Esophagus mucosa (tissue), 1 donor: ENCODE measurements at places on chromosomes 16 and 17. TPM values are rescaled to one million over a fixed set of nuclear protein-coding genes. Genes with fewer than 3 reads are reported as not detected.

GRCh38 chr16:1920727-1921171 is 2.5 kb upstream of the HS3ST6 start:
- no peak for ATAC-seq

DNA sequence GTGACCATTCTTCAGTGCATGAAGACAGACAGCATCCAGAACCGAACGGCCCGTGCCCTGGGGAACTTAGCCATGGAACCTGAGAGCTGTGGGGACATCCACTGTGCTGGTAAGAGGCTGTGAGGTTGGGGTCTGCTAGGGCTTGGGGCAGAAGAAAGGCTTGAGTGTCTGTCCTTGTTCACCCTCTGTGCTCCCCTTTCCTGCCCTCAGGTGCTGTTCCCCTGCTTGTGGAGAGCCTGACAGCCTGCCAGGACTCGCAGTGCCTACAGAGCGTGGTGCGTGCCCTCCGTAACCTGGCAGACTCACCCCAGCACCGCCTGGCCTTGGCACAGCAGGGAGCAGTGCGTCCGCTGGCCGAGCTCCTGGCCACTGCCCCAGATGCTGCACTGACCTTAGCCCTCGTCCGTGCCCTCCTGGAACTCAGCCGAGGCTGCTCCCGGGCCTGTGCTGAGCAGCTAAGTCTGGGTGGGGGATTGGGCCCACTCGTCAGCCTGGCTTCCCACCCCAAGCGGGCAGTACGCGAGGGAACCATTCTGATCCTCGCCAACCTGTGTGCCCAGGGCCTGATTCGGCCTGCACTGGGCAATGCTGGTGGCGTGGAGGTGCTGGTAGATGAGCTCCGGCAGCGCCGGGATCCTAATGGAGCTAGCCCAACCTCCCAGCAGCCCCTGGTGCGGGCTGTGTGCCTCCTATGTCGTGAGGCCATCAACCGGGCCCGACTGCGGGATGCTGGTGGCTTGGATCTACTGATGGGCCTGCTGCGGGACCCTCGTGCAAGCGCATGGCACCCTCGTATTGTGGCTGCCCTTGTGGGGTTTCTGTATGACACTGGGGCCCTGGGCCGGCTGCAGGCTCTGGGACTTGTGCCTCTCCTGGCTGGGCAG is 2.9 kb downstream of the ARMC5 start:
- no peak for ATAC-seq

- ATAC-seq = no peak
These were observed 8.6 kb upstream of the TSPOAP1 start for GRCh38 chr17:58337210-58337599.

DNA sequence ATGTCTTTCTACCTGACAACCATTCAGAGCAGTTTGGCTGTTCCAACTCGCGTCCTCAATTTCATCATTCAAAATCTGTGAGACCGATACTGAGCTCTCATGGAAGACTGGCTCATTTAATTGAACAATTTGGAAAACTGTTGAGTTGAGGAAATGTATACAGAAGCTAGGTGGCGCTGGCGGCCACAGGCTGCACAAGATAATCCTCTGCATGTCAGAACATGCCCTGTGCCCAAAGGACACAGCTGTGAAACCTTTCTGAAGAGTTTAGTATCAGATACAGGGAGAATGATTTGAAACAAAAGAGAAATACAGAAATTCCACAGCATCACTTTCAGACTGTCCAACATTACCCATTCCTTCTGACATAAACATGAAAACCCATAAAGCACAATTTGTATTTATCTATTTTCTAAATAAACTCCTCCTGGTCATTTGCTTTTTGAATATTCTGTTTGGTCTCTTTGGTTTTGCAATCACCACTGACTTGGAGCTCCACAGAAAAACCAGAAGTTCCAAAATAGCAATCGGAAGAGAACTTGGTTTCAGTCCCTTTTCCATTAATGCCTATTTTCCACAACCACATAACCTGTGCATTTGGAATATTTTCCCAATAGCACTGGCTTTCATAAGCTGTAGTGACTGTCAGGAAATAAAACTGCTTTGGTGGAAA is 192.8 kb downstream of the MAP2K6 start:
- ATAC-seq = peak; percentile 90

DNA sequence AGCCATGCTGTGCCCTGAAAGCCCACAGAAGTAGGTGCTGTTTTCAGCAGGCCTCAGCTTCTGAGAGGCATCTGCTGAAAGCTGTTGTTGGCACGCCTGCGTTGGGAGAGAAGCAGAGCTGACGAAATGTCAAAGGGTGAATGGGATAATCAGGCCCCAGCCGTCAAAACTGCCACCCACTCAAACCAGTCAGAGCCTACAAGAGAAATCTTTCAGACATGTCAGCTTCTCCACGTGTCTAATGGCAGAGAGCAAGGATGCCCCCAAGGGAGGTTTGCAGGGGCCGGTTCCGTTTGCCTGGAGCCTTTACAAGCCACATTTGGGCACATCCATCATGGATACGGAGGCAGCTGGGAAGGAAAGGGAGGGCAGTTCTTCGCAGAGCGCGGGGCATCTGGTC is 568.2 kb upstream of the EEF2KMT start:
- ATAC-seq = no peak

DNA sequence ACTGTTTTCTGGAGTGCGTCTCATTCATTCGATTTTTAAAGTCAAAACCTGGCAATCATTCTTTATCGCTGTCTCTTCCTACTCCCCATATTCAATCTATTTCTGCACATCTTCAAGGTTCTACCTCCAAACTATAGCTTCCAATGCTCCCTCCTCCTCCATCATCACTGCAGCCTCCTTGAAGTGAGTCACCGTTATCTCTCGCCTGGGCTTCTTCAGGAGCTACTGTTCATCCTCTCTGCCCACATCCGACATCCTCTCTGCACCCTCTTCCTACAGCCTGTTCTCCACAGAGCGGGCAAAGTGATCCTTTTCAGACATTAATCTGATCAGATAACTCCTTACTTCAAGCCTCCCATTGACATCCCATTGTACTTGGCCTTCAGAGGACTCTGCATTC is 144.2 kb upstream of the DNAH9 start:
- no peak for ATAC-seq

DNA sequence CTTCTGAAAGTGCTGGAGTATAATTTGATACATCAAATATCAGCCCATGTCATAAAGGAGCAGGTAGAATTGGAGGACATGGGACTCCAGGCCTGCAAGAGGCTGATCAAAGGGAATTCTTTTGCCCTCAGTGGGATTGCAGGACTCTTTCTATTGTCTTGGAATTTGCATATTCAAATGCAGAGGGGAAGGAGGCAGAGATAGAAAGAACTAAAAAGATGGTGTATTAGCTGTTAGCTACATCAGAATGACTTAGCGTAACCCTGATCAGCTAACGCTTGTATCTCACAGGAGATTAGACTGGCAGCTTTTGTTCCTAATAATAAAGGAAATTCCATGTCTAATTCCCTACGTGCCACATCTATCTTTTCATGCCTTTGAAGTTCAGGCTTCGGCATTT is 1014.7 kb upstream of the RBFOX1 start:
- no peak for ATAC-seq

DNA sequence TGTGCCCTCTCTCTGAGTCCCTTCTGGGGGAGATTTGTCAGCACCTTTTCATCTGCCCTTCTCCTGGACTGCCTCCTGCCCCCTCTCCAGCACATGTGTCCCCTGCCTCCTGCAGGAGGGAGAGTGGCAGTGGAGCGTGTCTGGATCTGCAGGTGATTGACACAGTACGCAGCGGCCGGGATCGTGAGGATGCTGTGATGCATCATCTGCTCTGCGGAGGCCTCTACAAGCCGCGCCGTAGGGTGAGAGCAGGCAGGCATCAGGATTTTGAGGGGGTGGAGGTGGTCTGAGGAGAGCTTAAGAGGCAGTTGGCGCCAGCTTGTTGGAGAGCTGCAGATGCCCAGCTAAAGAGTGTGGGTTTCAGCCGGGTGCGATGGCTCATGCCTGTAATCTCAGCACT is 10.9 kb downstream of the SLC9A5 start:
- no peak for ATAC-seq

GRCh38 chr17:48123111-48123510 is 15.5 kb downstream of the SNX11 start:
- no peak for ATAC-seq

- ATAC-seq = no peak
These were observed 49.7 kb downstream of the ACSM1 start for GRCh38 chr16:20647736-20648135.

The KRT17 gene
- total RNA-seq = 380 TPM

The SPATA33 gene
- 3.9 TPM for total RNA-seq

The ZDHHC7 gene
- total RNA-seq = 17.1 TPM

The TM4SF5 gene
- not detected for total RNA-seq
